ENCODE measurements at places on chromosomes 13 and 19.
A peak's percentile ranks its signal among the peaks of the same experiment; 100 is the strongest.

- DNase-seq = no peak
Measured at GRCh38 chr13:24066405-24067295, 93.9 kb upstream of the SPATA13 start.

DNA sequence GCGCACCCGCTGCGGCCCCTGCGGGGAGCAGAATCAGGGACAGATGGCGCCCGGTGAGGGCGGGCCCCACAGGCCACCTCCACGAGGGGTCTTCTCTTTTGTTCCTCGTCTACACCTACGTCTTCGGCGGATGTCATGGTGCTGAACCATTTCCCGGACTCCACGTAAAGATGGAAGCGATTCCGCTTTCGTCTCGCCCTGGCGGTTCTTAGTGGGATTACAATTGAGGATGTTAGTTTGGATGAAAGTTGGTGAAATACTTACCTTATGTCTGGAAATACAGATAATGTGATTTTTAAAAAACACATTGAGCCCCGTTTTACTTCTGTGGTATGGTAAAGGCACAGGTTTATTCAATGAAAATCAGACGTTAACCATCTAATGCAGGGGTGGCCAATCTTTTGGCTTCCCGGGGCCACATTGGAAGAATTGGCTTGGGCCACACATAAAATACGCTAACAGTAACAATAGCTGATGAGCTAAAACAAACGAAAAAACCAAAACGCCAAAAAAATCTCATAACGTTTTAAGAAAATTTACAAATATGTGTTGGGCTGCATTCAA is 1.4 kb upstream of the ZMYM5 start:
- DNase-seq = peak; percentile 61

DNA sequence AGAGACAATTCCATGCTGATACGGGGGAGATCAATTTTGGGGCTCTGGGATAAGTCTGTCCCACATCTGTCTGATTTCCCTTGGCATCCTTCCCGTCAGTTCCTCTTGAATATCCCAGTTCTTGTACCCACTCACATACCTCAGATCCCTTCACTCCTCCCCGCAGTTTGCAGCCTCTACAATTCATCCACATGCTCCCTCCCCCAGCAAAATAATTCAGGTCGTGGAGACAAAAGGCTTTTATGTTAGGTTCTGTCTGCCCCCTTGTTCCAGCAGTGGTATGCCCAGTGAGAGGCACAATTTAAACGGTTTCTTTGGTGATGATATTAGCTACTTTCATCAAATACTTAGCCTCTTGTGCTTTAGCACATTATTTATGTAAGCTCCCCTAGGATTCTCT is 9.6 kb downstream of the RPS16 start:
- no peak for DNase-seq

- no peak for DNase-seq
Measured at GRCh38 chr19:307793-308420, 16.7 kb upstream of the PLPP2 start.

- DNase-seq = no peak
Measured at GRCh38 chr13:34162544-34162933, 344.6 kb downstream of the RFC3 start.

- DNase-seq = no peak
Measured at GRCh38 chr19:44799627-44800346, 9.1 kb upstream of the BCAM start.

DNA sequence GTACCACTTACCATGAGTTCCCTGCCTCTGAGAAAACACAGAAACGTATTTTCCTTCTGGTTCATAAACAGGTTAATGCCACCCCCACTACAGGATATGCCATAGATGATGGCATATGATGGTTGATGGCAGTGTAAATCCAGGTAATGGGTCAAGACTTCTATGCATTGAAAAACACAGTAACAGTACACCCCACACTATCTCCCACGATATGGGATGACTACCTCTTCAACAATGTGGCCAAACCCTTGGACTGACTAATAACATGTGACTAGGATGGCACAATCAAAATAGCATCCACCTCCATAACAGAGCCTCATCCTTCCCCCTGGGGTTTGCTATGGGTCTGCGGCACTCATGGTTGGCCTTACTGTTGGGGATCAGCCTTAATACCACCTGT is 22.0 kb downstream of the ZNF235 start:
- no peak for DNase-seq

GRCh38 chr19:40348961-40349507 is 539 bp downstream of the PLD3 start:
- DNase-seq = no peak

GRCh38 chr13:38381890-38382289 is 32.2 kb downstream of the UFM1 start:
- no peak for DNase-seq

- DNase-seq = no peak
Measured at GRCh38 chr19:35703343-35703742, 1.0 kb upstream of the ZBTB32 start.

- no peak for DNase-seq
Measured at GRCh38 chr13:70568571-70568970, 460.3 kb upstream of the KLHL1 start.

DNA sequence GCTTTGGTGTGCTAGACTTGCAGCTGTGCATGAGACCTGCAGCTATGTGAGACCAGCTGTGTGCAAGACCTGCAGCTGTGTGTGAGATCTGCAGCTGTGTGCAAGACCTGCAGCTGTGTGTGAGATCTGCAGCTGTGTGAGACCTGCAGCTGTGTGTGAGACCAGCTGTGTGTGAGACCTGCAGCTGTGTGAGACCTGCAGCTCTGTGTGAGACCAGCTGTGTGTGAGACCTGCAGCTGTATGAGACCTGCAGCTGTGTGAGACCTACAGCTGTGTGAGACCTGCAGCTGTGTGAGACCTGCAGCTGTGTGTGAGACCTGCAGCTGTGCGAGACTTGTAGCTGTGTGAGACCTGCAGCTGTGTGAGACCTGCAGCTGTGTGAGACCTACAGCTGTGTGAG is 6.7 kb upstream of the DCUN1D2 start:
- DNase-seq = no peak

- no peak for DNase-seq
Measured at GRCh38 chr13:79792716-79793115, 311.8 kb downstream of the NDFIP2 start.

GRCh38 chr13:46379611-46380010 is 7.4 kb downstream of the RUBCNL start:
- no peak for DNase-seq

DNA sequence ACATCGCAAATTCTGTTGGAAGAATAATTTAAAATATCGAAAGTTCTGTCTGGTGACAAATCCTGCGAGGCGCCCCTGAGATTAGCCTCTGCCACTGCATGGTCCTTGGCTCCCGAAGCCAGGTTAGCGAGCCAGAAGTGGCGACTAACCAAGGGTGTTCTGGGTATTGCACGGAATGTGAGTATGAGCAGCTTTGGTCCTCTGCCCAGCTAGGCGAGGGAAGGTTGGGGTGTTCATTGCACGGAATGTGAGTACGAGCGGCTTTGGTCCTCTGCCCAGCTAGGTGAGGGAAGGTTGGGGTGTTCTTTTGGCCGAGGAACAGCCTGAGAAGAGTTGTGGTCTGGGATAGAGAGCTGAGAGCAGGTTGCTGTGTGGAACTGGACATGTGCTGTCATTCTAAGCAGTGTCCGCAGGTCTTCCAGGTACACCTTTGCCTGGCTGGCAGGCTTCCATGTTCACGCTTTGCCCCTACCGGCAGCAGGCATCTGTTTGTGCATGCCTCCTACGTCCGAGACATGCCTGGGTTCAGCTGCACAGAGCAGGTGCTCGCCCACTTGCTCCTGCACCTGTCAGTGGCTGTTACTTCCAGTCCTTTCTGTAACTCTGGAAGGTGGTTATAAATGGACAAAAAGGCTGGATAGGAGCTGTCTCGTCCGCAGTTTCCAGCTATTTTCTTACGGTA is 18.3 kb upstream of the TEX29 start:
- no peak for DNase-seq

GRCh38 chr13:46176756-46177155 is 5.2 kb downstream of the LCP1 start:
- no peak for DNase-seq

DNA sequence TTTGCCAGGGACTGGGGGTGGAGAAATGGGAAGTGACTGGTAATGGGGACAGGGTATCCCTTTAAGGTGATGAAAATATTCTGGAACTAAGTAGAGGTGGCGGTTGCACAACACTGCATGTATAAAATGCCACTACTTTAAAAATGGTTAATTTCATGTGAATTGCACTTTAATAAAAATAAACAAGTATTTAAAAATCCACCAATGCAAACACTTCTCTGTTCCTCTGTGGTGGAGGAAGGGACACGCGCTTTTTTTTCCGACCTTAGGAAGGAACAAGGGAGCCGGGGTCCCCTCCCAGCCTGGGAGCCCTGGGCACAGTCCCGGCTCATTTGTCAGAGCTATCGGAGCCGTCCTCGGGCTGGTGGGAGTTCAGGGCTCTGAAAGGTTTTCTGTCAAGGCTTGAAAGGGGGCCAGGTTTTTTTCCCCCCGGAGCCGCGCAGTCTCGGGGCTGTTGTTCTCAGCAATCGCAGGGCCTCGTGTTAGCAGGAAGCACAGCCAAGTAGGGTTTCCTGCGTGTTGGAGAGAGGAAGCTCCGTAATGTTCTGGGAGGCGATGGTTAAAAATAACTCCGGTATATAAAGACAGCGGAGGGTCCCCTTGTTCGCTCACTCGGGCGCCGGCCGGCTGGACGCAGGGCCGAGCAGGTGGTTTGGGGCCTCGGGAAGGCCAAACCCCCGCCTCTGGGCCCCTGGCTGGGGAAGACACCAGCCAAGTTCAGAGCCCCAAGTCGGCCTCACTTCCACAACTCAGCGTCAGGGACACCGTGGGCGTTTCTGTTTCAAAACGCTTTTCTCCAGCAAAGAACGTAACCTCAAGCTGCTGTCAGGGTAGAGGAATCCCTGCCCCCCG is 41.2 kb upstream of the KLF2 start:
- peak; percentile 69 for DNase-seq

DNA sequence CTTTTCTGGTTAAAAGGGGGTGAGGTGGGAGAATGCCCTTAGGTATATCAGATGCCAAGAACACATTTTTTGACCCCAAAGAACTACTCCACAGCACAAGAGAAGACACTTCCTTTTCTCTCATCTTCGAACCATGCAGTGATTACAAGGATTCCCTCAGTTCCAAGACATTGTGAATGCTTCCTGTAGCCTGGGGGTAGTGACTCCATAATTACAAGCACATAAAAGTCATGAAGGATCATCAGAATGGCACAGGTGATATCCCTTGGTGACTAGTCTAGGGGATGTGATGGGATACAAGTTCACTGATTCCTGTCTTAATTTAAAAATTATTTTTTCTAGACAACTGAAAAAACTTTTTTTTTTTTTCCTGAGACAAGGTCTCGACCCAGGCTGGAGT is 78.0 kb downstream of the ZC3H13 start:
- no peak for DNase-seq

- DNase-seq = no peak
Measured at GRCh38 chr13:53759016-53759415, 730.4 kb downstream of the OLFM4 start.

GRCh38 chr13:50366488-50367174 is 351.4 kb downstream of the KCNRG start:
- no peak for DNase-seq

DNA sequence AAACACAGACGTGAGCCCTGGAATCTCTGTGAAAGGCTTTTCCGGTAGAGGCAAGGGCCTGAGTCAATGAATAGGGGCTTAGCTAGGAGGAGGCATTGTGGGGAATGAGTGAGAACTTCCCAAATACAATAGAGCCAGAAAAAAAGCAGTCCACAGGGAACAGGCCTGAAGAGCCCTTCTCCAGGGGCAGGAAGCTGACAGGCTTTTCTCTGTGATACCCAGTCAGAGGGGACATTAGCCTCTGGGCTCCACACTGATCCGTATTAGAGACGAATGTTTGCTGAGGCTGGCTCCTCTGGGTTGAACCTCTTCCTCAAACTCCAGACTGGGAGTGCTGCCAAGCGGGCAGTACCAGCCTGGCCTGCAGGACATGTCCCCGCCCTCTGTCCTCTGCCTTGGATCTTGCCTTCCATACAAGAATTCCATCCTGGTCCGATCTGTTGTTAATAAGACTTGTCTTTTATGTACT is 2.3 kb downstream of the DHRS12 start:
- DNase-seq = no peak

DNA sequence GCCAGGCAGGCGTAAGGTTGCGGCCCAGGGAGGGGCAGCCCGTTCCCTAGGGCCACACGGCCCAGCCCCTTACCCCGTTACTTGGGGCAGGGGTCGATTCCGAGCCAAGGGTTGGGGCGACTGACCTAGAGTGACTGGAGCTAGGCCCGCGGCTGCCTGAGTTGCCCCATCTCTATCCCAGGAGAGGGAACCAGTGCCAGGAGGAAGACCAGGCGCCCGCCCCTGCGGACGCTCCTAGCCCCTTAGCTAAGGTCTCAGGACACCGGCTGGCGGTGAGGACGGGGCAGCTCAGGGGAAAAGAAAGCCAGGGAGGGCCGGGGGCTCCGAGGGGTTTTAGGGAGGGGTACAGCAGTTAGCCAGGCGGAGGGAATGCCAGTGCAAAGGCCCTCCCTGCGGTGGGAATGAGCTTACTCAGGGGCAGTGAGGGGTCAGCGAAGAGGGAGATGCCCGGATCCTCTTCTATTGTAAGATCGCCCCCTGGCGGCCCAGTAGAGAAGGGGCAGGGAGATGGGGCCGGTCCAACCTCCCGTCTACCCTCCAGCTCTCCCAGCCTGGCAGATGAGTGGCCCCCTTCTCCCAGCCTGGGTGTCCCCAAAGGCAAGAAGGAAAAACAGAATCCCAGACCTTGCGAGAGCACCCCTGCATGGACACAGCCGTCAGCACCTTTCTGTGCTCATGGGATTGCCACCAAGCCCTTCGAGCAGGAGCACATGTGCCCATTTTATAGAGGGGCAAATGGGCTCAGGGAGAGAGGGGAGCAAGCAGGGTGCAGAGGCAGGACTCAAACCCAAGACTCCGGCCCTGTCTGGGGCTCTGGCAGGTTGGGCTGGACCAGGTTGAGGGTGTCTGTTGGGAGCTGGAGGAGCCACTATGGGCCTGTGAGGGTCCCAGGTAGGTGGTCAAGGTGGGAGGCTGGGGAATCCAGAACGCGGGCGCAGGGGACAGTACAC is 16.3 kb downstream of the CILP2 start:
- peak; percentile 66 for DNase-seq

- no peak for DNase-seq
Measured at GRCh38 chr13:34207334-34207733, 389.4 kb downstream of the RFC3 start.

GRCh38 chr19:16587833-16588823 is 15.9 kb upstream of the SLC35E1 start:
- no peak for DNase-seq

DNA sequence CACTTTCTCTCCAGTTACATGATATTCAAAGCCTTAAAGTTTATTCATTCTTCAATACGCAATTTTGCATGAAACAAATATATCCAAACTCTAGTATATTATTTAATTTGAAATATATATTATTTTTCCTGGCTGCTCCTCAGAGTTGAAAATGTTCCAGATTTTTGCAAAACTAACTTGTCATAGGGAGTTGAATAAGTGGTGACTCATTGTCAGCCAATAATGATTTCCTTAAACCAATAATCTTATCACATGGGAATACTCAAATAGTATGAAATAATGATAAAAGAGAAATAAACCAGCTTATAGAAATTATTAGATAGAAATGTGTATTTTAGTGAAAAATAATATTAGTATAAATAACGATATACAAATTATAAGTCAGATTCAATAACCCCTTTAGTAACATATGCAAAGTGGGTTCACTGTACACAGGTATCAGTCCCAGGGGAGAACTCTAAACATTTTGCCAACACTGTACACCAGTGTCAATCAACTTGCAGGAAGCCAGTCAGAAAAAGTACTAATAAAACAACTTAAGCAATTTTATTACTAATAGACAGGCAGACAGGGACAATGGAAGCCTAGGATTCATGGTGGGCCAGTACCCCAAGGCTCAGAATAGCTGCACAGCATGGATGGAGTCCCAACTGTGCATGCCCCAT is 222.6 kb upstream of the KLHL1 start:
- no peak for DNase-seq
